Calu3 (cell line): ENCODE measurements at places on chromosomes 4 and X. TPM values are rescaled to one million over a fixed set of nuclear protein-coding genes. Genes with fewer than 3 reads are reported as not detected.

TLR2 gene
- total RNA-seq: 7.0 and 10.8 TPM in 2 replicates

- DNase-seq: no peak
Measured at GRCh38 chrX:44489515-44489914, 53.1 kb downstream of the FUNDC1 start.

DNA sequence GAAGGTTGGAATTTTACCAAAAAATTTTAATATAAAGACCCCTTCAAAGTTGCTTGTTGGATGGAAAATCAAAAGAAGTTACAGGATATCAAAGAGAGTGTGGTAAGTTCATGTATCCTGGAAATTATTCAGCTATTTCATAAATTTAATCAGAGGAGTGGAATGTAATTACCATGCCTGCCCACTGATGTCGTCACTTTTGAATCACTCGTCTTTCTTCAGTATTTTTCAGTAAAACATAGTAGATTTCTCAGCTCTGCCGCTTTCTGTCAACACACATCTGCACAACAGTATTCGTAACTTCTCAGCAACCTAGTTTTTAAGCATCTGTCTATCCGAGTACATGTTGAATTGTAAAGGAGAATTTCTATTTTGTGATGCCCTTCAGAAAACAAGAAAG is 2163.0 kb upstream of the AGA start:
- no peak for DNase-seq

DNA sequence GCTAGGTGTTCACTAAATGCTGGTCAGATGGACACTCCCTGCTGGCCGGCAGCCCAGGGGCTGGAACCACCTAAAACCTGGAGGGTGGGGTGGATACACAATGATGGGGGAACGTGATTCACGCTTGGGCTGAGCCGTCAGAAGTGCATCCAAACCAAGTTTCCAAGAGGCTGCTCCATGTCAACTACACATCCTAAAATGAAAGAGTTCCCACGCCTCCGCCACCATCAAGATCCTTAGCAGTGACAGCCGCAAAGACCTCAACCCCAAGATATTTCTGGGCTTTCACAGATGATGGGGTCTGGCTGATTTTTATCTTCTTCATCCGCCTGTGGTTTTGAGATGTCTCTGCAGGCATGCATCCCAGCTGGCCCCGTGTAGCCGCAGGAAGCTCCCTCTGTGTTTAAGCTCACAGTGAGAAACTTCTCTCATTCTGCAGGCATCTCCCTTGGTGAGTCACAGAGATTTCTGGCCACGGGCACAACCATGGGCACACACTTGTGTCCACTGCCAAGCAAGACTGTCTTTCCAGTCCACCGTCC is 84.4 kb downstream of the HTRA3 start:
- no peak for DNase-seq

DNA sequence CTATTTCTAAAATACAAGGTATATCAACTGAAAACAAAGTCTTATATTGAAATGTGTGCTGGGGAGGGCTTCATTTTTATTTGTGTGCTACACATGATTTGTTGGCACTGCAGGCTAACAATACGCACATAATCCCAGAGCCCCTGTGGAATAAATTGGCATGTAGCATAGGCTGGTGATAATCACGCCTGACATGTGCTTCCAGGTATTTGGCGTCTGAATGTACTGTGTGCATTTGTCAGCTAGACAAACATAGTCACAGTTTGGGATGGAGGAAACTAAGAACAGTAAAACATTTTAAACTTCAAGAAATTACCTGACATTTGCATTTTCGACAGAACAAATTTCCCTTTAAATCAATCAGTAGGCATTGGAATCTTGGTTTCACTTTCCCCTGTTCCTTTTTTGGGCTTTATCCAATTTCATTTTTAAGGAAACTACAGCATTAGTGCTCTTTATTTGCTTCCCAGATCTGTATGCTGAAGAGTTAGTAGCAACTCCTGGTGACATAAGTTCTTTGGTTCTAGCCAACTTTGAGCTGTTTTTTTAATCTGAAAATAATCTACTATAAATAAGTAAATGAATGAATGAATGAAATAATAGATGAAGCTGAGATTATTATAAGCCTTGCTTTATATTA is 472.3 kb downstream of the PDHA2 start:
- DNase-seq: no peak

XAGE1B gene
- not detected in 2 replicates for total RNA-seq

DNA sequence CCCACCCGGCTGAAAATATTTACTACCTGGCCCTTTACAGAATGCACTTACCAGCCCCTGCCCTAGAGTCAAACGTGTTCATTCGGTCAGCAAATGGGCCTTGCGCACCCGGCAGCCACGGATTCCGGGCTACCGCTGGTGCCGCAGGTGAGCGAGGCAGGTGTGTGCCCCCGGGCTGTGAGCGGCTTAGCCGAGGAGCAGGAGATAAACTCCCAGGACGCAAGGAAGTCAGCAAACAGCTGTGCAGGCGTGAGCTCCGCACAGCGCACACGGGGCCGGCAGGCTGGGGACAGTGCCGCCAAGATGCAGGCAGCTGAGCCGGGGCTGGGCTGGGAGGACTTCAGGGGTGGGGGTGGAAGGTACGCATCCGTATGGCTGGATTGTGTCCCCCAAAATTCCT is 211.2 kb upstream of the PSAPL1 start:
- no peak for DNase-seq

DNA sequence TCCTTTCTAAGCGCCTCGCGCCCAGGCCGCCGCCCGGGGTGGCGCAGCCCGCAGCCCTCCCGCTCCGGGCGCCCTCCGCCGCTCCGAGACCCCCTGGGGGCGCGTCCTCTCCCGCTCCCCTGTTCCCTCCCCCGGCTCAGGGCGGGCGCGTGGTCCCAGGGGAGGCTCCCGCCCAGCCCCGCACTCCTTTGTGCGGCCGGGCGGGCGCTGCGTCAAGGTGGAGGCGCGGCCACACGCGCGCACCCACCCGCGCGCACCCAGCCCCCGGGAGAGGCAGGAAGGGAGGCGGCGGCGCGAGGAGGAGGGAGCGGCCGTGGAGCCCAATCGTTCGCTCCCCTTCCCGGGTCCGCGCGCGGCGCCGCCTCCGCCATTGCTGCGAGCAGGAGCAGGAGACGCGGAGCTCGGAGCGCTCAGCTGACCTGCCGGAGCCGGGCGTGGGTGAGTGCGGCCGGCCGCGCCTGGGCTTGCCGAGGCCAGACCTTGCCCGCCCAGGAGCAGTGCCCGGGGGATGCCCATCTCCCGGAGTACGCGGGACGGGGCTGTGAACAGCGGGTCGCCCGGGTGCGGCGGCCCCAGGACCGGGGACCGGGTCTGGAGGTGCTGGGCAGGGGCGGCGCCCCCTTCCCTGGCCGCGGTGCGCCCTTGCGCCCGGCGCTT is at the start of gene NSG1:
Gene NSG1, plus strand, starts transcription at position 367 of the 657 bp plus-strand sequence. CDS start 528 bp downstream, outside the sequence.
- DNase-seq: peak; percentile 13

- DNase-seq: no peak
Measured at GRCh38 chr4:15005474-15006115, 3.3 kb downstream of the CPEB2 start.

F8A3 gene
- 12.2 and 15.7 TPM in 2 replicates for total RNA-seq

DNA sequence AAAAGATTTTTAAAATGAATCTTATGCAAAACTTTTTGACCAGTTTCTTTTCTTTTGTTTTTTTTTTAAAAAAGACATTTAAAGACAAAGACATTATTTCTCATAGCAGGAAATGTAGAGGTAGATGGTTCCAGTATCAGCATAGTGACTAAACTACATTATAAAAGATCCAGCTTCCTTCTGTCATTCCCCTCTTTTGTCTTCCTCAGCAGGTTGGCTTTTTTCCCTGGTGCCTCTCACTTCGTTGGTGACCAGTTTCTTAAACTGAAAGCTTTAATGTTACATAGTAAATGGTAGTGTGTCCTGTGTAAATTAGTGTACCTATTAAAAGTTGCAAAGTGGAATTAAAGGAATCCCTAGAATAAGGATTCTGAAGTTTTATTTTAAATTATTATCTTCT is 36.1 kb downstream of the DCK start:
- DNase-seq: no peak

GUF1 gene
- 12.1 and 12.9 TPM in 2 replicates for total RNA-seq

DNA sequence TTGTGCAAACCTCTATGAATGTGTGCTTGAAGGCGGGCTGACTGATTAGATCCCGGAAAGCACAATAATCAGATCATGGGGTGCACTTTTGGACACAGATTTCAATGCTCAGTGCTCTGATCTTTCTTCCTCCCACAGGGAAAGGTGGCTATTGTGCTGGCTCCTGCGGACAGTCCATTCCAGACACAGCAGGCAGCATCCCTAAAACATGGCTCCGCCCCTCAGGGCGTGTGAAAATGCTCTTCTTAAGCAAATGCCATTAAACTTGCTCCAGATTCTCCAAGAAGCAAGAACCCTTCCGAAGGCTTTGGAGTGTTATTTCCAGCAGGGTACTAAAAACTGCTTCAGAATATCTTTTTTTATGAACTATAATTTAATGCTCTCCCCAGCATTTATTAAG is 100.0 kb downstream of the SLC2A9 start:
- DNase-seq: no peak

XG gene
- not detected in 2 replicates for total RNA-seq

FGB gene
- total RNA-seq: 0.38 and 0.59 TPM in 2 replicates

ARL13A gene
- total RNA-seq: not detected in 2 replicates

- DNase-seq: no peak
Measured at GRCh38 chrX:133884430-133885394, 100.7 kb downstream of the GPC3 start.

ERCC6L gene
- total RNA-seq: 11.0 and 11.3 TPM in 2 replicates

- no peak for DNase-seq
Measured at GRCh38 chrX:72060196-72060920, 71.4 kb downstream of the RTL5 start.

ADAMTS3 gene
- total RNA-seq: 0.07 and 0.20 TPM in 2 replicates

DNA sequence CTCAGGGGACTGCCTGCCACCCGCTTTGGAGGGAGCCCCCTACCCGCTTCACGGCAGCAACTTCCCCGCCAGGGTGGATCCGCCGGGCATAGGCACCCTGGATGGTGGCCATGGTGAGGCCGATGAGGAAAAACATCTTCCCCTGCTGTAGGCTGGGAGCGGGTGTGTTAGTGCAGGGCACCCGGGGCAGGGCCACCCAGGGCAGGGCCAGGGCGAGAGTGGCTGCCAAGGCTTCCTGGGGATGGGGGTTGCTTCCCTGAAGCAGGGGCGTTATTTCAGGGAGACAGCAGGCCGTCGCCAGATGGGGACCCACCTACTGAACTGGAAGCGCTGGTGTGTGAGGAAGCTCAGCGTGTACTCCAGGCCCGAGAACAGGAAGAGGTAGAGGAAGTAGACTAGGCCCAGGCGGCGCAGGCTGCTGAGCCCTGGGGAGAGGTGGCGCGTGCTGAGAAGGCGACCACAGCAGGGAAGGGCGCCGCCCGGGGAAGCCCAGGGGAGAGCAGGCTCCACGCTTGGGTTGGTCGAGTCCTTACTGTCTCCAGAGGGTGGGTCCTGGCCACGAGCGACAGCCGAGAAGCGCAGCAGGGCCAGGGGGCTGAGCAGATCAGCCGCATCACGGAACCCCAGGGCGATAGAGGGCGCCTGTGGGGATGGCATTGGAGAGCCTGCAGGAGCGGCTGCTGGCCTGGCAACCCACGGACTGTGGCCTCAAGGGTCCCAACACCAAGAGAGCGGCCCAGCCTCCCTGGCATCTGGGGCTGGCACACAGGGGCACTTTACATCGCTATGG is 31.5 kb downstream of the NOP14 start:
- no peak for DNase-seq

CWH43 gene
- total RNA-seq: not detected in 2 replicates

DNA sequence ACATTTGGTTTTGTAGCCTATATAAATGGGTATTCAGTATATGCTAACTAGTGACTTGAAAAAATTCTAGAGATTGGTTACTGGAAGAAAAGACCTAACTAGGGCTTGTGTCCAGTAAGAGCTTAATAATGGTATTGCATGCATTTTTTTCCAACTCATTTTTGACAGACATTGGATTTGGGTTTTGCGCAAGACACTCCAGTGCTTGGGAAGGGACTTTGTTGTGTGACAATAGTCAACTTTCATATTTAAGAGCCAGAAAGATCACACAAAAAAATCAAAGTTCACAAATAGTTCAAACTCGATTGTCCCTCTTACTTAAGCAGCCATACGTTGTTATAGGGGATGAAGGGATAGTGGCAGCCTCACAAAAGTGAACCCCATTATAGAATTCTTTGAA is 1.2 kb upstream of the HSD17B11 start:
- no peak for DNase-seq

CYBB gene
- 1.8 and 2.1 TPM in 2 replicates for total RNA-seq

- no peak for DNase-seq
Measured at GRCh38 chr4:121651597-121651996, 45.2 kb downstream of the ANXA5 start.

PAGE5 gene
- not detected in 2 replicates for total RNA-seq

- no peak for DNase-seq
Measured at GRCh38 chr4:4776335-4776734, 83.1 kb upstream of the MSX1 start.

DNA sequence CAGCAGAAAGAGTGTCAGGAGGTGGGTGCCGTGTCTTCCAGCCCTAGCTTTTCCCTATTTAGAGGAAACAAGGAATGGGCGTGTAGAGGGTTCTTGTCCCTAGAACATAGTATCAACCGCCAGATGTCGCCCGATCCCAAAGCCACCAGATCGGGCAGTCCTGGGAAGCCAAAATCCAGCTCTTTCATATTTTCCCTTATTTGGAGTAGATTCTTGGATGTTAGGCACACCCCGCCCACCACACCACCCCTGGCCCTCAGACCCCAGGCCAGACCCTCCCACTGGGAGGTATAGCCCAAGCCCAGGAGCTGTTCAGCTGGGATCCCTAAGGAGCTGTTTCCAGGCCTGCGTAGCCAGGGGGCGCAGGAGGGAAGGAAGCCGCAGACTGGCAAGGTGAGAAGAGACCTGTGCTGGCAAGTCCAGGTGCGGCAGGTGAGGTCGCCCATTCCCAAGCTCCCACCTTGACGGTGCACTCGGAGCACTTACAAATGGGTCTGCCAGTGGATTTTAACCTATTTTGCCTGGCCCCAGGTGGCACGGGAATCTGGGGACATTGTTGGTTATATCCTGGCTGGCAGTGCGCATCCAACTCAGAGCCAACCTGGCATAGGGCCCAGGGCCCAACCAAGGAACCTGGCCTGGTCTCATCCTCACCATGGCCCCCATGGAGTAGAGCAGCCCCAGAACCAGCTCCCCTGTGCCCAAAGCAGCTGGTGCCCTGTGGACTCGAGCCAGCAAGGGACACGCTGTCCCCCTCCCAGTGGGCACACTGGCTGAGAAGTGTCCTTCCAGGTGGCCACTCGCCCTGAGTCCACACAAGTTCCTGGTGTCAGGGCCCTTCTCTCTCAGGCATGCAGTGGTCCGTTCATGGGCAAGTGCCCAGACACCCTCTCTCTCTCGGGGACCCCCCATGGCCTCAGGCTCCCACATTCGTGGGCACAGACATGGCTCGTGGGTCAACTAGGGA is 811 bp downstream of the FLNA start:
- peak; percentile 90 for DNase-seq

TMEM255A gene
- total RNA-seq: not detected in 2 replicates
